ENCODE measurements at places on chromosomes 1 and 21. TPM values are rescaled to one million over a fixed set of nuclear protein-coding genes. Genes with fewer than 3 reads are reported as not detected.

Gene NTNG1
- not detected for total RNA-seq

GRCh38 chr1:175689396-175689795, 54.0 kb downstream of the TNR start:
- no peaks in the 10 kb centered on the region for H3K27me3 ChIP-seq
- no peak for DNase-seq
- no peak overlapping the region for H3K27ac ChIP-seq
- no peak overlapping the region for H3K4me3 ChIP-seq

DNA sequence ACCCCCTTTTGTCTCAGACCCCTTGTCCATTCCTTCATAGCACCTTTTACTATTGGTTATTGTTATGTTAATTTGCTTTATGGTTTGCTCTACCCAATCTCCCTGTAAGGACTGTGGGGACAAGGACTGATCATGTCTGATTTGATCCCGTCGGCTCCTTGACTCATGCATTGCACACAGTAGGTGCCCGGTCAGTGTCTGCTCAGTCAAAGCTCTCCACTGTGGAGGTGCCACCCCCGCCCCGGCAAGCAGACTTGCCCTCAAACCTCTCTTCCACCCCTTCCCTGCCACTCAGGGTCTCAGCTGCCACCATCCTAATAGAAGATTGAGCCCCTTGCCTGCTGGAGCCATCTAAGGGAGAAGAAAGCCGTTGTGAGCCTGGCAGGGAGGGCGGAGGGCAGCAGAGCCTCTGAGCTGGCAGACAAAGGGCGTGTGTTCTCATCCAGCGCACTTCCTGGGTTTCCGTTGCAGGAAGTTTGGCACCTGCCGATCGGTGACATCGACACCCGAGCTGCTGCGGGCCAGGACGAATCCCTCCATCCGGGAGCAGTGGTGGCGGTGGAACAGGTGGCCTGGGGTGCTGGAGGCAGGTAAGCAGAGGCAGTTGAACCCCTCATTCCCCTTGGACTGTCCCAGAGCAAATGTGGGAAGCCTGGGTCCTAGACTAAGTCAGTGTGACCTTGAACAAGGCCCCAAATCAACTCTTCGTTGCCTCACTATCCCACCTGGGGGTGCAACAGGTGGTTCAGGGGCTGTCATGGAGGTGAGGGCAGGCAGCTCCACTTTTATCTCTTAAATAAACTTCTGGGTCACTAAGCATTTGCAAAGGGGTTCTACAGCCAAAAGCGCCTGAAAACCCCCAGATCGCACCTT, 2.2 kb upstream of the FBLIM1 start:
- H3K36me3 ChIP-seq = no peaks in the 10 kb centered on the region

Gene HSPB7
- 4.1 TPM for total RNA-seq

Gene HOOK1
- 32.6 TPM for total RNA-seq

Gene LCE3E
- 0.76 TPM for total RNA-seq

DNA sequence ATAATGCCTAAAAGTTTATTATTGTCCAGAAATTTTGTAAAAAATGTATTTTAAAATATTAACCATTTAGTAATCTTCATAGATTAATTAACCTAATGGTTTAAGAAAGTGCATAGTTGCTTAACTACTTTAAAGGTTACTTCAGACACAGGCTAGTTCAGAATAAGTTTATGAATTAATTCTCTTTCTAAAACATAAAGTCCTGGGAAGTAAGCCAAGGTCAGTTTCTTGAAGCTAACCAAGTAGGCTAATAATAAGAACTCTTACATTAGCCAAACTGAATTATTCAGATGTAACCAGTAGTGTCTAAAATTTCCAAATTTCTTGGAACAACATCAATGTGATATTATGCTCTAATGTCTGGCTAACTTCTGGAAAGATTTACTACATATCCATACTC, 790.4 kb downstream of the NCAM2 start:
- no peak overlapping the region for H3K27ac ChIP-seq
- H3K27me3 ChIP-seq = no peaks in the 10 kb centered on the region
- no peak for DNase-seq
- no peak overlapping the region for H3K4me3 ChIP-seq
- no peaks in the 10 kb centered on the region for H3K4me1 ChIP-seq

Gene CLDN17
- 0.53 TPM for total RNA-seq

Gene STMN1
- total RNA-seq = 38.9 TPM

Gene SEC16B
- 1.9 TPM for total RNA-seq

DNA sequence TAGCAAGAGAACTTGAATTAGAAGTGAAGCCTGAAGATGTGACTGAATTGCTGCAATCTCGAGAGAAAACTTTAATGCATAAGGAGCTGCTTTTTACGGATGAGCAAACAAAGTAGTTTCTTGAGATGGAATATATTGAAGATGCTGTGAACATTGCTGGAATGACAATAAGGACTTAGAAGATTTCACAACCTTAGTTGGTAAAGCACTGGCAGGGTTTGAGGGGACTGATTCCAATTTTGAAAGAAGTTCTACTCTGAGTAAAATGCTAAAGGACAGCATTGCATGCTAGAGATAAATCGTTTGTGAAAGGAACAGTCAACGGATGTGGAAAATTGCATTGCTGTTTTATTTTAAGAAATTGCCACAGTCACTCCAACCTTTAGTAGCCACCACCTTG, 69.5 kb downstream of the GDAP2 start:
- H3K36me3 ChIP-seq = no peaks in the 10 kb centered on the region
- no peaks in the 10 kb centered on the region for H3K4me1 ChIP-seq
- no peak for DNase-seq
- no peaks in the 10 kb centered on the region for H3K27me3 ChIP-seq
- H3K27ac ChIP-seq = no peak overlapping the region

Gene MXRA8
- 4.5 TPM for total RNA-seq

DNA sequence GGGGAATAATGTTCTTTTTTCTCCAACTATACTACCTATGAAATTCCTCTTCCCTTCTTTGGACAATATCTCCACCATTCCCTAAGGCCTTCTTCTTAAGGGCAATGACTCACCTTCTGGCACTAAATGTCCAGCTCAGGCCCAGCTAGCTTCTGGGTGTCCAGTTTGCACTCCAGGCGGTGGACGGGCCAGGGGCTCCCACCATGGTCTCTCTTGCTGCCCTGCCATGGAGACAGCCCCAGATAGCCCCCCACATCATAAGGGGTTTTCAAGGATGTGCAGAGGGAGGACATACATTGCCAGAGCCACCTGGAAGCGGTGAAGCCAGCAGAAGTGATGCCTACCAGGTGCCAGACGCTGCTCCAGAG, 43.8 kb downstream of the C1orf198 start:
- DNase-seq = no peak
- peaks cover 50% of the 10 kb centered on the region for H3K4me1 ChIP-seq
- no peaks in the 10 kb centered on the region for H3K36me3 ChIP-seq
- no peaks in the 10 kb centered on the region for H3K27me3 ChIP-seq
- peak overlapping the region; percentile 43 for H3K27ac ChIP-seq

Gene CCDC27
- not detected for total RNA-seq

GRCh38 chr1:226908913-226909312, 31.2 kb upstream of the COQ8A start:
- no peak overlapping the region for H3K27ac ChIP-seq
- no peak overlapping the region for H3K4me3 ChIP-seq
- no peak for DNase-seq
- no peaks in the 10 kb centered on the region for H3K4me1 ChIP-seq

GRCh38 chr1:30102605-30103004, 620.8 kb downstream of the MATN1 start:
- H3K36me3 ChIP-seq = no peaks in the 10 kb centered on the region
- no peak overlapping the region for H3K4me3 ChIP-seq
- no peak for DNase-seq
- no peak overlapping the region for H3K27ac ChIP-seq

DNA sequence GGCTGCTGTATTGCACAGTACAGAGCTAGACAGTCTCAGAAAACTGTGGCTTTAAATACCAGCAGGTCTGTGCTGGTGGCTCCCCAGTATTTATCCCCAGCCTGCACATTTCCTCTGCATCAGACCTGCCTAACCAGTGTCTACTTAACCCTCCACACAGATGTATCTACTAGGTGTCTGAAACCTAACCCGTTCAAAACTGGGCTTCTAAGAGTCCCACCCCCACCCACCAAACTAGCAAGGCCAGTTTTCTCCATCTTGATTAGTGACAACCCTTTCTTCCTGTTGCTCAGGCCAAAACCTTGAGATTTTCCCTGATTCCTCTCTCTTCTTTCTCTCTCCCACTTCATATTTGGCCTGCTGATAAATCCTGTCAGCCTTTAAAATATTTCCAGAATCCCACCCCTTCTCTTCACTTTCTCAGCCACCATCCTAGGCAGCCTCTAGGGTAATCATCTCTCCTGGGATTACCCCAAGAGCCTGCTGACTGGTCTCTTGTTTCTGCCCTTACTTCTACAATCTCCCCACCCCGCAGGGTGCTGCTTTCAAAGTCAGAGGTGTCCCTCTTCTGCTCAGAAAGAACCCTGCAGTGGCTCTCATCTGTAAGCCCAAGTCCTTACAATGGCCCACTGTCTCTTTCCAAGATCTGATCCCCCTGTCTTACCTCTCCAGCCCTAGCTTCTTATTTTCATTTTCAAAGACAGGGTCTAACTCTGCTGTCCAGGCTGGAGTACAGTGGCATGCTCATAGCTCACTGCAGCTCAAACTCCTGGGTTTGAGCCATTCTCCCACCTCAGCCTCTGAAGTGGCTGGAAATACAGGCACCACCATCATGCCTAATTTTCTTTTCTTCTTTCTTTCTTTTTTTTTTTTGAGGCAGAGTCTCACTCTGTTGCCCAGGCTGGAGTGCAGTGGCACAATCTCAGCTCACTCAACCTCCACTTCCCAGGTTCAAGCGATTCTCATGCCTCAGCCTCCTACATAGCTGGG, 45.2 kb downstream of the H3-3A start:
- no peak overlapping the region for H3K4me3 ChIP-seq
- H3K36me3 ChIP-seq = no peaks in the 10 kb centered on the region
- peaks cover 61% of the 10 kb centered on the region for H3K4me1 ChIP-seq
- DNase-seq = no peak

Gene CELA3A
- not detected for total RNA-seq

Gene CLEC20A
- not detected for total RNA-seq

GRCh38 chr1:200038325-200038980, 10.9 kb downstream of the NR5A2 start:
- H3K4me1 ChIP-seq = peaks cover 18% of the 10 kb centered on the region
- peak overlapping the region; percentile 62 for H3K27ac ChIP-seq
- no peak for DNase-seq
- H3K36me3 ChIP-seq = no peaks in the 10 kb centered on the region
- peaks cover 40% of the 10 kb centered on the region for H3K27me3 ChIP-seq

DNA sequence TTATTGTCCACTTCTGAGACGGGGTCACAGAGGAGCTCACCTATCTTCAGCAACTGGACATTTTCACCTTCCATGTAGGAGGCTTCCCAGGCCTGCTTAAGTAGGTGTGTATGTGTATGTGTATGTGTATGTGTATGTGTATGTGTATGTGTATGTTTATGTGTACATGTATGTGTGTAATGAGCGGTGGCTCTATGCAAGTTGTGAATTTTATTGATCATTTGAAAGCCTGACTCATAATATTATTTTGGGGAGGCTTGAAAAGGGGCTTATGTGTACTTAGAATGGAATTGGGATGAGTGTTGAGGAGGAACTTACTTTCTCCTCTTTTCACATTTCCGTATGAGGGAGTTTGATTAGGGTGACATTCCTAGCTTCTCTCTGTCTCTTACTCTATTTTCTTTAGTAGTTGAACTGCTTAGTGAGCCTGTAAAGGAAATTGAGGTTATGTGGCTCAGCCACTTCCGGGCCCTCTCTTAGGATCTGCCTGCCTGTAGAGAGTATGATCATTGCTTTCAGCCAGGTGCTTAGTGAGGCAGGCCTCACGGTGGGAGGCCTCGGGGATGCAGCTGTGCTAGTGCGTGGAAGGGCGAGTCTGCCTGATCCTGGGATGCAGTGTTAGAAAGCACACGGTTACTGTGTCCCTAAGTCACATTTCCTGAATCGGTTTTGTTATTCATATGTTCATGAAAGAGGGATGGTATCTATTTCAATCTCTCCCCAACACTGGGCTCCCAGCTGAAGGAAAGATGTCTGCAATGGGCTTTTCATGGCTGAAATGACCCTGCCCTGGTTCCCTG, 61.0 kb downstream of the IER5 start:
- no peak overlapping the region for H3K4me3 ChIP-seq
- no peaks in the 10 kb centered on the region for H3K4me1 ChIP-seq
- DNase-seq = no peak
- H3K27ac ChIP-seq = peak overlapping the region; percentile 21
- no peaks in the 10 kb centered on the region for H3K27me3 ChIP-seq
- no peaks in the 10 kb centered on the region for H3K36me3 ChIP-seq

Gene IL23R
- under 0.01 TPM for total RNA-seq

GRCh38 chr1:65238010-65238409, 71.3 kb upstream of the DNAJC6 start:
- no peaks in the 10 kb centered on the region for H3K36me3 ChIP-seq
- no peaks in the 10 kb centered on the region for H3K27me3 ChIP-seq
- no peak overlapping the region for H3K4me3 ChIP-seq
- no peak for DNase-seq

- DNase-seq = no peak
- H3K27ac ChIP-seq = peak overlapping the region; percentile 1
- H3K4me1 ChIP-seq = peaks cover 12% of the 10 kb centered on the region
- H3K4me3 ChIP-seq = no peak overlapping the region
- H3K36me3 ChIP-seq = no peaks in the 10 kb centered on the region
Measured at GRCh38 chr1:63665824-63666223, 72.6 kb downstream of the PGM1 start.

GRCh38 chr1:18513995-18514394, 33.3 kb downstream of the KLHDC7A start:
- no peak for DNase-seq
- no peaks in the 10 kb centered on the region for H3K27me3 ChIP-seq
- H3K4me3 ChIP-seq = no peak overlapping the region
- no peaks in the 10 kb centered on the region for H3K36me3 ChIP-seq
- no peaks in the 10 kb centered on the region for H3K4me1 ChIP-seq

Gene VASH2
- total RNA-seq = 3.4 TPM
